Inflammatory macrophage (primary cell): ENCODE measurements at places on chromosomes 6 and 20.

DNA sequence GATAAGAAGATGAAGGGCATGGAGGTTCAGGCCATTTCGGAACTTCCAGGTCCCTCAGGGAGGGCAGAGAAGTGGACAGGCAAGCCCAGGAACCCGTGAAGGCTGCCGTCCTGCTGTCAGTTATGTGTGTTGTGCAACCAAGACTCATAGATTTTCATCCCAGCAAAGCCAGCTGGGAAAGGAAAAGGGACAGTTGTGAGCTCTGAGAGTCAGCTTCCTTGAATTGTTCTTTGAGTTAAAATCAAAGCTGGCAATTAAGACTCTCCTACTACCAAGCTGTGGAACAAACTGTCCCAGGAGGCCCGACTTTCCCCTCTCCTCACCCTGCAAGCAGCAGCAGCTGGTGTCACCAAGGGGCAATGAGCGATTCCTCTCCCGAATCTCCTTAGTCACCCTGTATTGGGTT is 46.3 kb upstream of the IYD start:
- no peak for DNase-seq

DNA sequence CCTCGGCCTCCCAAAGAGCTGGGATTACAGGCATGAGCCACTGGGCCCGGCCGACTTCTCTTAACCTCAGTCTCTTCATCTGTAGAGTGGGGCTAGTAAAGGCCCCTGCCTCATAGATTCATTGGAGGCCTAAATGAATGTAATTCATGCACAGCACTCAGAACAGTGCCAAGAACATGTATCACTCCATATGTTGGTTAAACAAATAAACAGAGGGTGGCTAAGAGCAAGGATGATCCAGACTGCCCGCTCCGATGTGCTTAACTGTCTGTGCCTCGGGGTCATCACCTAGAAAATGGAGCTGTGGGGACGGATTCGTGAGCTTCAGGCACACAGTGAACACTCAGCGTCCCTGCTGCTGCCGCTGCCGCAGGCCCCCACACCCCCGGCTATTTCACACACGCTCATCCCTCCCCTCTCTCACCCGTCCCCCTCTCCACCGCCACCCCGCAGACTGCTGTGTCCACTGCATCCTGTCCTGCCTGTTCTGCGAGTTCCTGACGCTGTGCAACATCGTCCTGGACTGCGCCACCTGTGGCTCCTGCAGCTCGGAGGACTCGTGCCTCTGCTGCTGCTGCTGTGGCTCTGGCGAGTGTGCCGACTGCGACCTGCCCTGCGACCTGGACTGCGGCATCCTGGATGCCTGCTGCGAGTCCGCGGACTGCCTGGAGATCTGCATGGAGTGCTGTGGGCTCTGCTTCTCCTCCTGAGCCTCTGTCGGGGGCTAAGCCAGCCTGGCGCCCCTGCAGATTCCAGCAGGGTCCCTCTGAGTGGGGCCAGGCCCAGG is 14.8 kb downstream of the MDFI start:
- no peak for DNase-seq

DNA sequence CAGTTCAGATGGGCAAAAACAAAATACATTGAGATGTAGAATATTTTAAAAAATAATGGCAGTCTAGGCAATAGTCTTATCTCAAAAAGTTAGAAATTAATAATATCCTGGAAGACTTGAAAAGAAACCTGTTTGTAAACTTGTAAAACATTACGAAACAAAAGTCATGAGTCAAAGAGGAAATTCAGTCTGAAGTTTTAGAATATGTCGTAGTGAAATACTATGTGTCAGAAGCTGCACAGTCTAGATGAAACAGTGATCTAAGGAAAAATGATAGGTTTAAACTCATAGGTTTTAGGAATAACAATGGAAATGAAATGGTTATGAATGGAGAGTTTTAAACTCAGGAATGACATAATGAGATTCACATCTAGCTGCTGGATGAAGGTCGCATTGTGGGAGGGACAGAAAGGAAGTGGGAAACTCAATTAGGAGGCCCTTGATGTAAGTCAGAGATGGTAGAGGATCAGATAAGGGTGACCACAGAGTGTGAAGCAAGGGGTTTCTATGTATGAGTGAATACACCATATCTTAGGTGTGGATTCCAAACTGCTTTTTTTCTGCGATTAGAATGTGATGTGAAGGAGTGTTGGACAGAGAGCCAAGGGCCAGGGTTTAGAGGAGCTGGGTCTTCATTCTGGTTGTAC is 2.8 kb downstream of the SNRPB2 start:
- no peak for DNase-seq

DNA sequence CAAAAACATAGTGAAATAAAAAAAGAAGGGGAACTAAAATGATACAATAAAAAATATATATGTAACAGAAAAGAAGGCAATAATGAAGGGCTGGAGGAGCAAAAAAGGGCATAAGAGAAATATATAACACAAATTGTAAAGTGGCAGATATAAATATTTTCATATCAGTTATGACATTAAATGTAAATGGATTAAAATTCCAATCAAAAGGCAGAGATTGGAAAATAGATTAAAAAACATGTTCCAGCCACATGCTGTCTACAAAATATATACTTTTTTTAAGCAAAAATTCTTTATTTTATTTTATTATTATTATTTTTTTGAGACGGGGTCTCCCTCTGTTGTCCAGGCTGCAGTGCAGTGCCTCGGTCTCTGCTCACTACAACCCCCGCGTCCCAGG is 23.9 kb upstream of the NT5E start:
- DNase-seq: no peak

DNA sequence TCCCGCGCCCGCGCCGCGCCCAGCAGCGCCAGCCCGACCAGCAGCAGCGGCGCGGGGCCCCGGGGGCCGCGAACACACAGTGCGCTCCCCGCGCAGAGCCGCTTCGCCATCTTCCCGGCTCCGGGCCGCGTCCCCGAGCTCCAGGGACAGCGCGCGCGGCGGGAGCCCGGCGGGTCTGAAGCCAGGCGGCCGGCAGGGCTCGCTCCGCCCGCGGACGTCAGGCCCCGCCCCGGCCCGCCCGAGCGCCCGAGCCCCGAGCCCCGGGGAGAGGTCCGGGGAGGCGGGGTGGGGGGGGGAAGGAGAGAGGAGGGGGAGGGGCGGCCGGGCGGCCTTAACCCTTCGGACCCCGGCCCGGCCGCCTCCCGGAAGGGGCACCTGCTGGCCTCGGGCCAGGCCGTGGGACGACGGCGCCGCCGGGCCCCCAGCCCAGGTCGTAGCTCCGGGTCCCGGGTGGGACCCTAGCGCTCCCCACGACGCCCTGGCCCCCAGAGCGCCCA is at the start of gene LAMA5:
LAMA5 (minus strand) TSS at position 177 of the 497 bp plus-strand sequence; CDS start at position 110, 67 bp downstream.
- peak; percentile 44 for DNase-seq

DNA sequence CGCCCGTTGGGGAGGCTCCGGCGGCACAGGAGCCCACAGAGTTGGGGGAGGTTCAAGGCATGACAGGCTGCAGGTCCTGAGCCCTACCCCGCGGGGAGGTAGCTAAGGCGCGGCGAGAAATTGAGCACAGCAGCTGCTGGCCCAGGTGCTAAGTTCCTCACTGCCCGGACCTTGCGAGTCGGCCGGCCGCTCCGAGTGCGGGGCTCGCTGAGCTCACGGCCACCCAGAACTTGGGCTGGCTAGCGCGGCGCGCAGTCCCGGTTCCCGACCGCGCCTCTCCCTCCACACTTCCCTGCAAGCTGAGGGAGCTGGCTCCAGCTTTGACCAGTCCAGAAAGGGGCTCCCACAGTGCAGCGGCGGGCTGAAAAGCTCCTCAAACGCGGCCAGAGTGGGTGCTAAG is 23.9 kb upstream of the KIF13A start:
- DNase-seq: no peak

GRCh38 chr20:63102721-63103375 is 96.1 kb upstream of the BHLHE23 start:
- no peak for DNase-seq

DNA sequence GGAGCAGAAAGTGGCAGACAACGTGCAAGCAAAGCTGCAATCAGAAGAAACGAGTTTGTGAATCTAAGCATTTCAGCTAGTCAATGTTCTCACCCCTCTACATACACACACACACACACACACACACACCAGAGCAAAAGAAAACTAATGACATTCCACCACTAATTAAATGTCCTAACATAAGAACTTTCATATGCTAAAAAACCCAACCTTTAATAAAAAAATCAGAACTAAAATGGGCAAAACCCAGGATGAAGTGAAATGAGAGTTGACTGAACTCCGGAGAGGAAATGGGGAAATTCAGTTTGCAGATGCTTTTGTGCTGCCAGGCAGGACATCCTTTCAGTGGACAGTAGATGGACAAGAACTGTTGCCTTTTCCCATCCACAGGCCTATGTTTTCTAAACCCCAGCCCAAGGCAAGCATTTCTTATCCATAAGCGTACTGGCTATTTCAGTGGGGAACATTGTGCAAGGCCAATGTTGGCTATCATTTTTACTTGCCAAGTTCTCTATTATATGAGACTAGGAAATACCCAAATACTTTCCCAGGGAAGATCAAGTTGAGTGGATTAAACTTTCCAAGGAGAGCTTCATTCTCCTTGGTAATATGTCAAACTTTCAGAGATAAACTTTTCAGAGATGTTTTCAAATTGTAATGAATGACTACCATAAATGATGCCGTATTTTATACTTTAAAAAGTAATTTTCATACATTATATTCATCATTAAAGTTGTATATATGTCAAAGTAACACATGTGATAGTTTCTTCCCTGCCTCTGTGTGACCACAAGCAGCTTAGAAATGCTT is 27.3 kb downstream of the RIN2 start:
- DNase-seq: peak; percentile 9

DNA sequence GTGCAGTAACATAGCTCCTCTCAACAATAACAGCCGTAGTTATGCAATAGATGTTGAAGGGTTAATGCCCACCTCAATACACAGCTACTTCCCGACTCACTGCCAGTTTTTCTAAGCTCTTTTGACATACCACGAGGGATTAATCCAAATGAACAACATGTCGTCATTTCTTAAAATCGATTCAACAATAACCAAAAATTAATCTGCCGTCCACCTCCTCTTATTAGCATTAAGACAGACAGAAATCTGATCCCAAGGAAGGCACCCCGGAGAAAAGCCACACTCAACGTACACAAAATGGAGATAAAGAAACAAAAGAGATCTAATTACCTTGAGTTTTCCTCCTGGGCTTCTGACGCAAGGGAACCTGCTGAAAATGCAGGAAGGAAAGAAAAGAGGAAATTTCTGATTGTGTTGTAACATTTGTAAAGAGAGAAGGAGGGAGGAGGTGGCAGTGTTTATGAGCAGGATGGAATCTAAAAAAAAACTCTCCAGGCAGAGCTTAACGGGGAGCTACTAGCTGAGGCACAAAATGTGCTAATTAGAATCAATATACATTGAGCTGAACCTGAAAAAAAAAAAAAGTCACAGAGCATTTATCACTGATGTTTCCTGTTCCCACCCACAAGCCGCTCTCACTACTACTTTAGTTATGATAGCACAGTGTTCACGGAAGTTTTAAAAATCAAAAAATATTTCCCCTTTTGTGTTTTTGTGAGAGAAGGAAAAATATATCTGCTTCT is 109.3 kb downstream of the IPCEF1 start:
- DNase-seq: peak; percentile 29

- DNase-seq: no peak
Measured at GRCh38 chr20:19913927-19914614, 103.1 kb upstream of the NAA20 start.

- DNase-seq: no peak
Measured at GRCh38 chr6:84249724-84250123, 22.3 kb upstream of the CEP162 start.

- no peak for DNase-seq
Measured at GRCh38 chr20:7829031-7829430, 111.2 kb downstream of the HAO1 start.

DNA sequence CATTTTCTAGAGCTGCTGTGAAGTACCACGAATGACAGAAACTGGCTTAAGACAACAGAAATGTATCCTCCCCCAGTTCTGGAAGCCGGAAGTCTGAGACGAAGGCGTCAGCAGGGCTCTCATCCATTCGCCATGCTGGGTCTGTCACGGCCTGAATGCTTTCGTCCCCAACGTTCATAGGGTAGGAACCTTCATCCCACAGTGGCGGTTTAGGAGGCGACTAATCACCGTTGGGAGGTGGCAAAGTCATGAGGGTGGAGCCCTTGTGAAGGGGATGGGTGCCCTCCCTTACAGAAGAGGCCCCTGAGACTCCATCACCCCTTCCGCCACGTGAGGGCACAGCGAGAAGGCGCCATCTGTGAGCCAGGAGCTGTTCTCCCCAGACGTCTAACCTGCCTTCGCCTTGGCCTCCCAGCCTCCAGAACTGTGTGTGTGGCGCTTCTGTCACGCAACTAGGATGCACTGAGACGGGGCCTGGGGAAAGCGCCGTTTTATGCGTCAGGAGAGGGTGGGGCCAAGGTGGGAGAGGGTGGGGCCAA is 250.3 kb downstream of the TTLL2 start:
- no peak for DNase-seq

GRCh38 chr6:9984607-9985006 is 430.3 kb downstream of the TFAP2A start:
- DNase-seq: no peak

DNA sequence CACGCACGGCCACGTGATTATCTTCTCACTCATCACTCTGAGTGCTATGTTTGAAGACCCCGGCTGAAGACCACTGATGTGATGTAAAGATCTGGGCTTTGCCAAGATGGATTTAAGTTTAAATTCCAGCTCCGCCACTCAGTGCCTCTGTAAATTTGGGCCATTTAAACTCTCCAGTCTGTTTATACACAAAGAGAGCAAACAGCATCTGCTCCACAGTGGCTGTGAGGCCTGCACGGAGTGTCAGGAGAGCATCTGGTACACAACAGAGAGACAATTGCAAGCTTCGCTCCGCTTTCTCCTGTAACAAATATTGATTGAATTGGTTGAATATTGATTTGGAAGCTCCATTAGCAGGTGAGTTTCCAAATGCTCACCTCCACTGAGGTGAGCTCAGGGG is 80.5 kb upstream of the FRMD1 start:
- no peak for DNase-seq

DNA sequence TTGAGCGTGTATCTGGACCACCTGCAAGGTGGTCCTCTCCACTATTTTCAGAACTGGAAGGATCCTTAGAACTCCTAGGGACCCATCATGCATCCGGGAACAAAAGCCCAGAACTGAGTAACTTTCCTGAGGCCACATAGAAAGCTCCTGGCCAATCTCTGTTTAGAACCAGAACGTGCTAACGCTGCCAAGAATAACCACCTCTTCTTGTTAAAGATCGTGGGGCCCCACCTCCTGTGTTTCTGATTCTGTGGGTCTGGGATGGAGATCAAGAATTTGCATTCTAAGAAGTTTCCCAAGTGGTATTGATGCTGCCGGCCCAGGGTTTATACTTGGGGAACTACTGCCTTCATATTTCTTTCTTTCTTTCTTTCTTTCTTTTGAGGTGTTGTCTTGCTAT is 13.3 kb downstream of the CD40 start:
- no peak for DNase-seq

DNA sequence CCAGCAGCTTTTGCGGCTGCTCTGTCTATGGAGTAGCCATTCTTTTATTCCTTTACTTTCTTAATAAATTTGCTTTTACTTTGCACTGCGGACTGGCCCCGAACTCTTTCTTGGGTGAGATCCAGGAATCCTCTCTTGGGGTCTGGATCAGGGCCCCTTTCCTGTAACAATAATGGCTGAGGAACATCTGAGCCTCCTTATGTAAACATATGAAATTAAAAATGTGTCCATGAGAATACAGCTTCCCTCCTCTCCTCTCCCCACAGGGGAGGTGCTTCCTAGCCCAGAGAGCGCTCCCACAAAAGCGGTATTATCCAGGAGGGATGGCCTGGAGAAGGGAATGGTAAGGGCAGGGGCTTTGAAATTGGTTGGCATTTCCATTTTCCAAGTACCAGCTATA is 81.1 kb downstream of the PSMG4 start:
- DNase-seq: no peak
